Kasumi-1 (cell line): ENCODE measurements at places on chromosomes 2 and 18.
A peak's percentile ranks its signal among the peaks of the same experiment; 100 is the strongest.

GRCh38 chr2:7011356-7012083 lies 94.3 kb downstream of the RNF144A start:
- no peak for DNase-seq

DNA sequence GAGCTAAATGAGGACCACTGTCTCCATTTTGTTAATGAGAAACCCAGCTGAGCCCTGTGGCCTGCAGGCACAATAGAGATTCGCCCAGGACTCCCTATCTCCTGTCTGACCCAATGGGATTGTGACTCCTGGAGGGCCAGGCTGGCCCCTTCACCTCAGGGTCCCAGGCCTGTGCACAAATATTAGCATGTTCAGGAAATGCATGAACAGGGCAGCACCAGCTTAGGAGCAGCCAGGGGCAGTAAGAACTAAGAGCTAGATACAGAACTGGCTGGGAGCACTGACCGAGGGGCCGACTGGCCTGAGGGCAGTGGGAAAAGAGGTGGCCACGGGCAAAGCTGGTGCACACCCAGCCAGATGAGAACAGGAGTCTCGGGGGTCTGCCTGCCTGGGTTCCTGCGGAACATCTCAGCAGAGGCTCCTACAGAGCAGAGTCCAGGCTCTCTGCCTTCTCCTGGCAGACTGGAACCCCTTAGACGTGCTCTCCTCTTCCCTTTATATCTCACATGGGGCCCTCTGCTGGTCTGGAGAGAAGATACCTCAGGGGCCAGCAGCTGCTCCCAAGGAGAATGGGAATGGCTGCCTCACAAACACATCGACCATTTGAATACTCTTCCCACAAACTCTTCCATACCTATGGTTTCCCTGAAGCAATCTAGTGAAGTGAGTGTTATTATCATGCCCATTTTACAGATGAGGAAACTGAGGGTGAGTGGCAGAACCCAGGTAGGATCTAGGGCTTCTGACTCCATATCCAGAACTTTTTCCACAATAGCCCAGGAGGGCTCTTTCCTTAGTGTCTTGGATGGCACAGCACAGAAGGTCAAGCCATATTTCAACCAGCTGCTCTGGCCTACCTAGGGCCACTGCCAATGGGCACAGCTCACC lies 77.6 kb upstream of the OTOF start:
- peak; percentile 10 for DNase-seq

- no peak for DNase-seq
Measured at GRCh38 chr18:63213331-63213900, 106.2 kb downstream of the BCL2 start.

DNA sequence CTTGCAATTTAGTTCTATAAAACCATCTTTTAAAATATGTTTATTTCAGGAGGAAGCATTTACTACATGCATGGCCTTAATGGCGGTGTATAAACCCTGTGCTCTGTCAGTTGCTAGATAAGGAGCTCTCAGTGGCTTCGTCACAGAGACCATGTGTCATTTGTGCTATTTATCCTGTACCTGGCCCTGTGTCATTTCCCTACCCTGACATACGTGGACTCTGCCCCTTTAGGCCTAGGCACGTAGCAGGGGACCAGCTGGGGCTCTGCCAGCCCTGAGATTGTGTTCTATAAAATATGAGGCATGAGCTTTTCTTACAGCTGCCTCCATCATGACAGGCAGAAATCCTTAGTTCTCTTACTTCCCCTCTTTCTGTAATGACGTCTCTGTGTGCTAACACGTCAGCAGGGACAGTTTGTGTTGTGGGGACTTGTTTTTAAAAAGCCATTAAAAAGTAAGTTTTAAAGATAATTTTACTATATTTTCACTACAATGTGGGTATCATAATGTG lies 88.0 kb downstream of the ITGB1BP1 start:
- DNase-seq, result no peak

GRCh38 chr18:8142131-8142711 lies 467.0 kb upstream of the RAB12 start:
- DNase-seq, result no peak

DNA sequence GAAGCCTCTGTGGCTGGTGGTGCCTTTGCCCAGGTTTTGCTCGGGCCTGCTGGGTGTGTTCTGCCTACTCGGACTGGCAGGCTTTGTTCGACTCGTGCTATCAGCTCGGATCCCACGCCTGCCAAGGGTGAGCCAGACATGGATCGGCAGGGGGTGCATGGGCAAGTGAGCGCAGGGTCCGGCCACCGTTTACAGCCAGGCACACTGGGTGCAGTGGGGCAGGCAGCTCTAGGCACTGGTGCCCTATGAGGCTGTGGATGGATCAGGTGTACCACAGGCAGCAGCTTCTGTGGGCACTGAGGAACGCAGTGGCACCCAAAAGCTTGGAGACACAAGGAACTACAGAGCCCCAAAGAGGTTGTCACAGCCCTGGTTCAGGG lies 25.6 kb downstream of the MARCHF7 start:
- DNase-seq, result no peak

- no peak for DNase-seq
Measured at GRCh38 chr2:6442252-6442985, 423.3 kb downstream of the CMPK2 start.
